Spinal cord (tissue), 10 donors: ENCODE measurements at places on chromosomes 5 and 9.

GRCh38 chr9:87381746-87382145 lies 115.9 kb upstream of the DAPK1 start:
- DNase-seq: no peak

DNA sequence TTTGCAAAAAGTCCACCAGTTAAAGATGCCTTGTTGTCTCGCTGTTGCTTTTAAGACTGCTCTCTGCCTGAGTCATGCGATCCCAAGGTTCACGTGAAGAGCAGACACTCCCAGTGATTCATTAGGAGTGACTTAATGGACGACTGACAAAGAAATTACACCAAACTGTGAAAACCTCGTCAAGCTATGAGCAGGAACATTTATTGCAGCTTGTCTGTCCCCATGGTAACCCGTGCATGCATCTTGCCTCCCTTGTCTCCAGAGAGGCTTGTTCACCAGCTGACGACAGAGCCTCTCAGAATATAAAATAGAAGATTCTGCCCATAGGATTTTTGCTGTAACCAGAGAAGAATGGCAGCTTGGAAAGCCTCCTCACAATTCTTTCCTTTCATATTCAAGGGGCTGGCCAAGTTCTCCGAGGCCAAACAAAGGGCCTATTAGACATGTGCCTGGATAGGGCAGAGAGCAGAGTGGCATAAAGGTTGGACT lies 352.7 kb downstream of the SPOCK1 start:
- peak; percentile 64 for DNase-seq

DNA sequence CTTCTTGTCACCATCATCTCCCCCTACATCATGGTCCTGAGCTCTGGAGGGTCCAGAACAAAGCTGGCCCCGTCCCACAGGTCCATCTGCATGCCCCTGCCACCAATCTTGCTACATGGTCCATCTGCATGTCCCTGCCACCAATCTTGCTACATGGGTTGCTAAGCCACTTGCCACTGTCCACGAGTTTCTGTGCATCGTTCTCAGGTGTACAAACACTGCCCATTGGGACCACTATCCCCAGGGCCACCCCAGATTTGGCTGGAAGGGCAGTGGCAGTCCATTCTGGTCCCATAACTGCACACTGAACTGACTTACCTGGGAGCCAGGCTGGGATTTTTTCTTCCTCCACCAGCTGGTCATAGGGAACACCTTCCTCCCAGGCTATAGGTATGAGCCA lies 8.0 kb upstream of the LAMC3 start:
- DNase-seq: no peak

DNA sequence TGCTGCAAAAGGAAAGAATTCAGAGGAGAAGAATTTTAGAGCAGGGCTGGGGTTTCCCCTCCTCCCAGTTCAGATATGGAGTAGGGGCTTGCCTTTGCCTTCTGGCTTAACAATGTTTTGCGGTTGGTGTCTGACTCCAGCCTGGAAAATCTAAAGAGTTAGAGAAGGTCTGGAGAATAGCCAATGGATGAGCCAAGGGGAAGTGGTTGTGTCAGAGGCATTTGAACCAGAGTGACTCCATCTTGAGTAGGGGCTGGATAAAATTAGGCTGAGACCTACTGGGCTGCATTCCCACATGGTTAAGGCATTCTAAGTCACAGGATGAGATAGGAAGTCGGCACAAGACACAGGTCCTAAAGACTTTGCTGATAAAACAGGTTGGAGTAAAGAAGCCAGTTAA lies 133.7 kb downstream of the DIRAS2 start:
- no peak for DNase-seq

DNA sequence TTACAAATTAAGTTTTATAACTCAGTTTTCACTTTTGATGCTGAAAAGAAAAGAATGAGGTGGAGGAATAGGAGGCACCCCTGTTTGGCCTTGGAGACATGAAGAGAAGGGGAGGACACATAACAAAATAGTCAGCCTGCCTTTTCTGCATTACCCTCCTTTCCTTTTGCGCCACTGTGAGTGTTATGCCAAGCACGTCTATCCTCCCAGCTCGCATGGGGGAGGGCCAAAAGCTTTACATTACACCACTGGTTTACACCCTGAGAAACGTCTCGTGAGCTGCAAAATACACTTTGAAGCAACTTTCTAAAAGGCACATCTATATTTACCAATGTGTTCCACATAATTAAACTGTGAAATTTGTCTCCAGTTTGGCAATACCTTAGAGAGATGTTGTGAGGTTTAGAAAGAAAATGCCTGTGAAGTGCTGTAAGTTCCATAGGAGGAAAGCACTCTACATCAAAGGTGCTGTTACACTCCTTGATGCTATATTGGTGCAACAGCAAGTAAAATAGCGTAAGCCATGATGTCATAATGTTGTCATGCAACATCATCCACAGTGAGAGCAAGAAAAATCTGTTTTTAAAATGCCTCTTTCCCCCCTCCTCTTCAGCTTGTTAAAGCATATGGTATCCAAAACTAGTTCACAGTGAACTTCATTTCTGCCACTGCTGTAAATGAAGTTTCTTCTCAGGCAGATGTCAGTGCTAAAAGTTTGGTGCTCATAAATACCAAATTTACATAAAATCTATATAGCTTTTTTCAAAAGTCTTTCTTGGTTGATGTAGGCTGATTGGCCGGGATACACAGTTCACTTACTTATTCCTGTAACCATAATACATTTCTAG lies 50.3 kb downstream of the CETN3 start:
- DNase-seq: no peak

DNA sequence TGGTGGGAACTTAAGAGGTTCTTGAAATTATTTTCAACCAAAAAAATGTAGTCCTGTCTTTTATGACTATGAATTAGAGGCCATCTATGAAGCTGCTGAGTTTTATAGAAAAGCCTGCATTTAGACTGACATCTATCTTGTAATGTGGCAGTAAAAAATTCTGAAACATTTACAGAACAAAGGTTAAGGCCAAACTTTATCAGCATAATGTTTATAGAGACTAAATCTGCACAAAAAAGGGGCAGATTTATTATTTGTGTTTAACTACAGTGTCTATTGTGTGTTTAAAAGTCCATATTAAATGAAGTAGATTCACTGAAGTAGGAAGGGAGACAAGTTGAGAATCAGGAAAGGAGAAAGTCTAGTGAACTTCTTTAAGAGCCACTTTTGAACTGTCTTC lies 37.3 kb upstream of the ANKRD34B start:
- DNase-seq: no peak

DNA sequence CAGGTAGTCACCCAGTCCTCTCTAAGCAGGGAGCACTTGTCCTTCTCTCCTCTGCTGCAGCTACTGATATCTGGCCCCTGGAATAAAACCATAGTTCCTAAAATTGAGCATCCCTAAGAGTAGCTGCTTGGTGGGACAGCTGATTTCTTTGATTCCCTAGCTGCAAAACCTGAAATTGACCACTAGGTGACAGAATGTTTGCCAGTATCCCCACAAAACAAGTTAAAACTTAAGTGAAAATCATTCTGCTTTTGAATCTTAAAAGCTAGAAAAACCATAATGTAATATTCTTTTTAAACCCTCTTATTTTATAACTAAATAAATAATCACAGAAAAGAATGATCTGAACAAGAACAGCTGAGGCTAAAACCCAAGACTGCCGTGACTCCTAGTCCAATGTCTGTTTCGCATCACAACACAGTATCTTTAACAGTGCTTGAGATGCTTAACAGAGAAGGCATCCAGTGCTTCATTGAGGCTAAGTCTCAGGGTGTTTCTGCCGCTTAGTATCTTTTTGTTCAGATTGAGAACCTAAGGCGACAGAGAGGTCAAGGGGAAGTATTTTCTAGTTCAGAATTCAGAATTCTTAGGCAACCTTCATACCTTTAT lies 24.4 kb upstream of the TAL2 start:
- no peak for DNase-seq

DNA sequence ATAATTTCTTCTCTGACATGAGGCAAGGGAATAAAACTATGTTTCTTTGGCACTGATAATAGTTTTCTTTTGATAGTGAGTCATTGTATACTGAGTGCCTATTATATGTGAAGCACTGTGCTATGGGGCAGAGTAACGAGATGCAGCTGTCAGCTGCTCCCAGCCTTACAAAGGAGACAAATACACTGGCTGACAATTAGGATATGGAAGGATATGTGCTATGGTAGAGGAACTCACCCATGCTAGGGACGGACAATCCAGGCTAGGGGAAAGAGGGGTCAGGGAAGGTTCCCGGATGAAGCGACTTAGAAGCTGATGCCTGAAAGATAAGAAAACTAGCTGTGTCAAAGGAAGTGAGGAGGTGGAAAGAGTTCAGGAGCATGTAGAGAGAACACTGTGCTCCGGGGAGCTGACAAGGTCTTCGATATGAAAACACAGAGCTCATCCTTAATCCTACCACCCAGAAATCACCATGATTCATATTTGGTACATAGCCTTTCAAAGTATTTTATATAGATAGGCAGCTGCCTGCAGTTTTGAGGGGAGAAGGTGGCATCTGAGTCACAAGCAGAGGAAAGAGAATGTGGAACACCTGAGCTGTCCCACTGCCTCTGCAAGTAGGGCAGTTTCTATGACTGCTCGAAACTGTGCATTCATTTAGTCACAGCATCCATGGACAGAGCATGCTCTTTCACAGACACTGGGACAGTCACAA lies 12.1 kb downstream of the BSPRY start:
- DNase-seq: no peak

DNA sequence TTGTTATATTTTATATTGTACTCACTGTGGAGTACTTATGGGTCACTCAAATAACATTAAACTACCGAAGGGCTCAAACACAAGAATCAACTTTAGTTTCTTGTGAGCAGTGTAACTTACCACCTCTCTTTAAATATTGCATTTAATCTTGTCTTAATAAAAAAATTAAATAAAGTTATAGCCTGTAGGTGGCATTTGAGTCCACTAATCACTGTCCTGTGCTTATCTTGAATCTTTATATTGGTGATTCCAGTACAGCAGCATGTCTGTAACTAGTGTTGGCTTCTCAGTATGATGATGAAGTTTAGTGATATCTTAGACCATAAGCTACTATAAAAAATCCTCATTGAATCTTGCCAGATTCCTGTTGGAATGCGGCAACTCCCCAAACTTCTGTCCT lies 313.8 kb downstream of the FAM170A start:
- peak; percentile 40 for DNase-seq

- DNase-seq: no peak
Observed at GRCh38 chr5:111680737-111681413, 76.1 kb downstream of the NREP start.

DNA sequence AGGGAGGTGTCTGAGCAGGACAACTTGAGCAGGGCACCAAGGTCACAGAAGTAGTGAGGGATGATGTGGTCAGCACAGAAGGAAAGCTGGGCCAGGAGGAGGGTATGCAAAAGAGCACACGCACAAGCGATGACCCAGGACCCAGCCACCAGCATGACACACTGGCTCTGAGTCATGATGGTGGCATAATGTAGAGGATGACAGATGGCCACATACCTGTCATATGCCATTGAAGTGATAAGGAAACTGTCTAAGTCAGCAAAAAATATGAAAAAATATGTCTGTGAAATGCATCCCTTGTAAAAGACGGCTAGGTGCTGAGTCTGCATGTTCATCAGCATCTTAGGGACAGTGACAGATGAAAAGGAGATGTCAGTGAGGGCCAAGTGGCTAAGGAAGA lies 380 bp downstream of the OR1J1 start:
- no peak for DNase-seq

- DNase-seq: no peak
Observed at GRCh38 chr5:104372376-104372775, 809.8 kb upstream of the NUDT12 start.

- DNase-seq: no peak
Observed at GRCh38 chr9:136133191-136133958, 14.7 kb upstream of the TMEM250 start.

GRCh38 chr9:108479989-108480652 lies 375.7 kb downstream of the ACTL7B start:
- no peak for DNase-seq

GRCh38 chr5:136201870-136202269 lies 8.9 kb upstream of the SMIM32 start:
- DNase-seq: no peak

DNA sequence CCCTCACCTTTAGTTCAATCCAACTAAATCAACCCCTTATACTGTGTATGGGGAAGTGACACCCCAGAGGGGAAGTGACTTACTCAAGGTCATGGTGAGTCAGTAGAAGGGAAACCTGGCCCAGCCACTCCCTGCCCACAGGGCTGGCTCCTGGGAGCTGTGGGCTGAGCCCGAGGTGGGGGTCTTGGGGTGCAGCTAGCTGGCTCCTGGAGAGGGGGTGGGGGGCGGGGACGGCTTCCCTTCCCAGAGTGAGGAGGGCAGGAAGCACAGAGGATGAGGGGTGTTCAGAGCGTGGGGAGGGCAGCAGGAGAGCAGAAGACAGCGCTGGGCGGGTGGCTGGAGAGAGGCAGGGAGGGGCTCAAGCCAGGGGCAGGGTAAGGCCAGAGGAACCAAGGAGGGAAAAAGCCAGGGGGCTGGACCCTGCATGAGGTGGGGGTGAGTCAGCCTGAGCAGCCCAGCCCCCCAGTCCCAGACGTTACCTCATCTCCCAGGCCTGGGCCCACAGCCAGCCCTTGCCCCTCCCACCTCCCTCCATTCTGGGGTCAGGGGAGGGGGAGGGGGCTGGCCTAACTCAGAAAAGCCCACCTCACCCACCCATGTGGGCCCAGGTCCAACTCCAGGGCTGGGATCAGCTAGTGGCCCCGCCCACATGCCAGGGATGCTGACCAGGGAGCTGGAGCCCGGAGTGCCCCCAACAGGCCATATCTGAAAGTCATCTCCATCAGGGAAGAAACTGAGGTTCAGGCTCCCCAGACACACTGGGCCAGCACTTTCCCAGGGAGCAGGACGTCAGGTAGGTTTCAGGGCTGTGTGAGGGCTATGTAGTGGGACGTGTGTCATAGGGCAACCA lies 2.8 kb downstream of the PDLIM7 start:
- peak; percentile 78 for DNase-seq

- DNase-seq: no peak
Observed at GRCh38 chr9:72873456-72873855, 79.4 kb downstream of the ALDH1A1 start.

DNA sequence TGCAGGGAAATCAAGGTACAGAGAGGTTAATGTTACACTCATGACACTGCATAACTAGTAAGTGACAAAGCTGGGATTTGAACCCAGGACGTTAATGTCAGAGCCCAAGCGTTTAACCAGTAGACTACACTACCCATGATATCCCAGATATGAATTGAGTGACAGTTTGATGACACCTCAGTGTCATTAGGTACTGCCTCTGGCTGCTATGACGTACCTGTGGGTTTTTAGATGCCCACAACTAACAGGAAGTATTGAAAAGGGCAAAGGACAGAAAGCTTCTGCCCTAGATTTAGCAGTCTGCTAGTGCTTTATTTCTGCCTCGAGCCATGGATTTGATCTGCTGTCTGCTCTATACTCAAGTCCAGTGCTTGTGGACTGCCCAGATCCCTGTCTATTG lies 56.2 kb downstream of the GLRA1 start:
- DNase-seq: no peak

GRCh38 chr5:100313657-100314056 lies 221.5 kb upstream of the FAM174A start:
- DNase-seq: no peak

GRCh38 chr9:89821081-89821480 lies 216.3 kb downstream of the GADD45G start:
- no peak for DNase-seq

- DNase-seq: no peak
Observed at GRCh38 chr9:78958892-78959291, 612.9 kb upstream of the TLE4 start.

GRCh38 chr9:68978066-68978465 lies 35.8 kb downstream of the PRKACG start:
- DNase-seq: no peak
